Effector memory CD8-positive, alpha-beta T cell (primary cell): ENCODE measurements at places on chromosomes 7 and 10.

DNA sequence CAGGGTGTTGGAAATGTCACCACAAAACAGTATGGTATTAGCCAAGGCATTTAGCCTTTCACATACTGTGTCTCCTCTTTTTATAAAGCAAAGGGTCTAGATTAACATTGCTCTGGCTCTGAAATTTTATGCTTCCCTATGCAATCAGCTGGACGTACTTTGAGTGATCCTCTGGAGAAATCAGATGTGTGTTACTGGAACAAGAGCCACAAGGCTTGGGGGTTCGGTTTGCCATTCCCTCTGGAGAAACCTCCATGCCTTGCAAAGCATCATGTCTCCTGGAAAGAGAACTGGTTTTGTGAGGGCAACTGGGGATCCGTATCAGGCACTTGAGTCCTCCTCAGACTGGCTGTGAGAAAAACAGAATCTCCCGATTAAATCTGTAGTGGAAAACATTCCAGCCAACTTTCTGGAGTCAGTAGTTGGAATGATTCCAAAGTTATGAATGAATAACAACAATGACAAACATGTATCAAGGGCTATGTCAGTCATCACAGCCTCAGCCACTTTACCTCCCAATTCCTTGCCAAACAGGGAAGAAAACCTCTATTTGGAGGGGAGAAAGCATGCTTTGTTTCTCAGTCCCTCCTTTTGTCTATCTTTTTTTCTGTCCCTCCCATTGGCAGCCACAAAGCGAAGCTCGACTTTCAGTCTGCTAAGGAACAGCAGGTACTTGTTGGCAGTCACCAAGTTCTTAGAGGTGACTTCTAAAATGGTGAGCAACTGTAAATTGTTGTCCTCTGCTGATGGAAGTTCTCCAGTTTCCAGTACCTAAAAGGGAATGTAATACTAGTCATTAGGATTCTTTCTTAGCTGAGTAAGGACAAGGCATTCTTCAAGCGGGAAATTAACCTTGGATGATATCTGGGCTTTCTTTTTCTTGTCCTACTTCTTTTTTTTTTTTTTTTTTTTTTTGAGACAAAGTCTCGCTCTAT lies 864.8 kb upstream of the AUTS2 start:
- no peak for DNase-seq

DNA sequence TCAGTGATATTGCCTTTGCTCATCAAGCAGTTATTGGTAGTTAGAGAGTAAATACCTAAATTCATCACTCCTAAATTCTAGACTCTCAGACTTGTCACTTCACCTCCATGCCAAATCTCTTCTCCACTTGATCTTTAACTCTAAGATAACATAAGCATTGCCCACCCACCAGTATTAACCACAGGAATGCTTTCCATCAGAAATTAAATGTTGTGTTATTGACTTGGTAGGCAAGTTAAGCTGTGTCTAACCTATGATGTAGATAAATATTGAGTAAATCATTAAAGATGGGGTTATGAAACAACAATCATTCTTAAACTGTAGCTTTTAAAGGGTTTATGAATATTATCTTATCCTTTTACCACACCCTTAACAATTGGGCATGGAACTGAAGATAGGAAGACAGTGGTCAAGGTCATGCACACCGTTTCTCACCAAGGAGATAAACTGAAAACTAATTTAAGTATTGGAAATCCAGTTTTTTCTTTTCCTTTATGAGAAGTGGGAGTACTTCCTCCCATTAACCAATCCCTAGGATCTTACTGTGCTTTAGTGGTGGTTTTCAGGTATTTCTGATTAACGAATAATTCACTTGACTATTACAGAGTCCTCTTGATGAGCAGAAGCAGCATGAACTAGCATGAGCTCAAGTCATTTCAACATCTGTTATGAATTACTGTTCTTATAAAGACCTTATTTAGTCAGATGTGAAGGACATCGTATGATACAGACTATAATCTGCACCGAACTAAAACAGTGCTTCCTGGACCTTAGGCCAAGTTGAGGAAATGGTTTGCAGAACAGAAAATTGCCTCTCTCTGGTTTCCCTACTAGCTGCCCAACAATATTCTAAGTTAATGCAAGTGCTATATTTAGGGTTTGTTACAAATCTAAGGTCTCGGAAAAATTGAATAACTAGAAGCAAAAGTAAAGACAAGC lies 142.0 kb downstream of the LCOR start:
- no peak for DNase-seq

GRCh38 chr7:490461-491291 lies 29.0 kb downstream of the PDGFA start:
- DNase-seq: no peak

- DNase-seq: no peak
Observed at GRCh38 chr10:49272251-49273081, 26.5 kb upstream of the C10orf71 start.

DNA sequence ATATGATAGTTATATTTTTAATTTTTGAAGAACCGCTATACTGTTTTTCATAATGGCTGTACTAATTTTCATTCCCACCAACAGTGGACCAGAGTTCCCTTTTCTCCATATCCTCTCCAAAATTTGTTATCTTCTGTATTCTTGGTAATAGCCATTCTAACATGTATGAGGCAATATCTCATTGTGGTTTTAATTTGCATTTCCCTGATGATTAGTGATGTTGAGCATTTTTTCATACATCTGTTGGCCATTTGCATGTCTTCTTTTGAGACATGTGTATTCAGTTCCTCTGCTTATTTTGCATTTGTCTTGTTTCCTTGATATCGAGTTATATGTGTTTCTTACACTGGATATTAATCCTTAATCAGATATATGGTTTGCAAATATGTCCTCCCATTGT lies 770.8 kb upstream of the MBL2 start:
- DNase-seq: no peak

GRCh38 chr7:42105554-42106358 lies 131.3 kb downstream of the GLI3 start:
- DNase-seq: no peak

DNA sequence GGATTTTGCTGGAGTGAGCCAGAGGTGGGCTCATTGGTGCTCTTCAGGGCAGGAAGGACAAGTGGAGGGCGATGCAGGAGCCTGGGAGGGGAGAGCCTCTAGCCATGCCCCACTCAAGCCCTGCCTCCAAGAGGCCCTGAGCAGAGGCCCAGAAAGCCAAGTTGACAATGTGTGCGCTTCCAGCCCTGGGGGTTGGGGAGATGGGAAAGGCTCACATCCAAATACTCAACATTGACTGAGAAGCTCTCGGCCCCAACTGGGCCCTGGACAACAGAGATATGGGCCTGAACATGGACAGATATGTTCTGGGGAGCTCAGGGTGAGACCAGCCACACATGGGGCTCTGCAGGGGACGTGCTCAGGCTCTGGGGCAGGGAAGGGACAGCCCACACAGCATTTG lies 39.0 kb downstream of the FRMPD2 start:
- DNase-seq: no peak

- DNase-seq: no peak
Observed at GRCh38 chr7:5217851-5218331, 27.9 kb downstream of the WIPI2 start.

DNA sequence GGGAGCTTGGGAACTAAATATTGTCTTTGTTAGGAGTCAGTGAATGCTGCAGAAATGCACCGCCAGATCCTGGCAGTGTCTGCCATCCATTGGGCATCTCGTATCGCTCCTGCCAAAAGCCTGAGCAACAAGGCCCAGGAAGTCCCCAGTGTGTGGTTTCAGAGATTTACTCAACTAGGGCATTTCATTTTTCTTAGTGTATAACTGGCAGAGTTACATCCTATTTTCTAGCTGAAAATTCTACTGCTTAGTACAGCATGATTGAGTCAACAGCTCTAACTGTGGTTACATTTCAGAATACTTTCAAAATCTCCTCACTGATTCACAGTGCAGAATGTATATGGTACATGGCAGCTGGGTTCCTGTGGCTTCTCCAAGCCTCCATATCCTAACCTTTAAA lies 95.8 kb upstream of the CREB5 start:
- no peak for DNase-seq

- no peak for DNase-seq
Observed at GRCh38 chr10:66755474-66755873, 170.4 kb upstream of the LRRTM3 start.

GRCh38 chr7:150367677-150368095 lies 936 bp upstream of the REPIN1 start:
- no peak for DNase-seq

GRCh38 chr7:13945670-13946069 lies 43.8 kb downstream of the ETV1 start:
- no peak for DNase-seq
